Suppressor macrophage (primary cell): ENCODE measurements at places on chromosomes 13 and 19.

- DNase-seq, result peak; percentile 26
Measured at GRCh38 chr19:18657590-18658365, 20.9 kb downstream of the KLHL26 start.

- DNase-seq, result no peak
Measured at GRCh38 chr19:1837222-1837565, 11.1 kb downstream of the REXO1 start.

- DNase-seq, result no peak
Measured at GRCh38 chr13:66748712-66749111, 481.4 kb downstream of the PCDH9 start.

- no peak for DNase-seq
Measured at GRCh38 chr13:98050041-98050466, 92.8 kb upstream of the FARP1 start.

GRCh38 chr13:113650731-113651148 is 7.3 kb downstream of the ATP4B start:
- DNase-seq, result no peak

- no peak for DNase-seq
Measured at GRCh38 chr19:30047432-30047831, 105.4 kb downstream of the URI1 start.

DNA sequence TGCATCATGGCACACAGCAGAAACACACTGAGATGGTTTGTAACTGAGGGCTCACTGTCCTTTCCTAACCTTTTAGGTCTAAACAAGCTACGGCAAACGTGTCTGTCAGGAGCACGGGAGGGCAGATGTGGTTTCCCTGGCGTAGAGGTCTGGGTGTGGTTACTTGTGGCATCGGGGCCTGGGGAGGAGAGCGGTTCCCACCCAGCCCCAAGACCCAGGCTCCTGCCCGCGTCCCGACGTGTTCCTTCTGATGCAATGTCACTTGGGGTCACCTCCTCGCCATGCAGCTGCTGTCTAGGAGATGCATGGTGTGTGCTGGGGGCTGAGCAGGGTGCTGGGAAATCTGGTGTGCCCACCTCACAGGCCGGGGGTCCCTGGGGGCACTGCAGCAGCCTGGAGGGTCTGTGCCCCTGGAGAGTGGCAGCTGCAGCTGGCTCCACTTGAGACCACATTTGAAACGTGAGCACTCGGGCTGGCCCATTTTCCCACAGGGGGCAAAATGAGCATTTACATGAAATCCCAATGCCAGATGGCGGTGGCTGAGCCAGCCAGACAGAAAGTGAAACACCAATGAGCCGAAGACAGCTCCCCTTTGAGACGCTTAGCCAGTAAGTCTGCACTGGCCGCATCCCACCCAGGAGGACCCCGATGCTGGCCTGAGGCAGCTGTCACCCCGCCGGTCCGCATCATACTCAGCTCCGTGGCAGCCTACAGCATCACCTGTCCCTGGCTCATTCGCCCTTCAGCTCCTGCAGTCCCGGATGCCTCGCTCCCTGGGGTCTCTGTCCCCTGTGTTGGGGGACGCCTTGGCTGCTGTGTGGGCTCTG is 22.3 kb upstream of the MYDGF start:
- no peak for DNase-seq

DNA sequence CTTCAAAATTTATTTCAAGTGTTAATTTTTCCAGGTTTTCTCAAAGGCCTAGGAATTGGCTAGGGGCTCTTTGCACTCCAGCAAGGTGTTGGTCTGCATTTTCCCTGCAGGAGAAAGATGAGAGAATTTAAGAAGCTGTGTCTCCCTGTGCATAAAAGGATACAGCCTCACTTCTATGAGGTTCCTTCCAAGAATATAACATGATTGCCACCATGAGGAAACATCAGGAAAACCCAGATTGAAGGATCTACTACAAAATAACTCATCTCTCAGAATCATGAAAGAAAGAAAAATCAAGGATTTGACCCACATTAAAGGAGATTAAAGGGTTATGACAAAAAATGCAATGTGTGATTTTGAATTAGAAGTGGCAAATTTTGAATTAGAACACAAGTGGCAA is 69.9 kb downstream of the RUBCNL start:
- no peak for DNase-seq

GRCh38 chr19:53328967-53329366 is 4.6 kb upstream of the ZNF845 start:
- peak; percentile 19 for DNase-seq

- DNase-seq, result peak; percentile 73
Measured at GRCh38 chr19:56076498-56076897, 44.6 kb downstream of the ZNF787 start.

DNA sequence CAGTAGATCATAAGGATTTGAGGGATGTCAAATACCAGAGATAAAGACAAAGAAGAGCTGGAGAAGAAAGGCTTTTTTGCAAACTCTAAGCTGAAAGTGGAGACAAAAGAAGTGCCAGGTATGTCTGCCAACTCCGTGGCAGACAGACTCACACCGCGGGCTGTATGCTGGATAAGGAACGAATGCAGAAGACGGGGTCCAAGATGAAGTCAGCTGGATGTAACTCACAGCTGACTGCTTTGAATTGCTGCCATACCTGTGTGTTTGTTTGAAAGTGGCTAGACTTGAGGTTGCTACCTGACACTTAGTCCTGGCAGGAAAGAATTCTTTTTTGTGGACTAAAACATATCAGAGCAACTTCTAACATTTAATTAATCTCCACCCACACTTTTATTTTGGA is 398.8 kb downstream of the DLEU7 start:
- no peak for DNase-seq

- DNase-seq, result peak; percentile 17
Measured at GRCh38 chr13:68304286-68304893, 1074.3 kb upstream of the PCDH9 start.

GRCh38 chr19:4473011-4473762 is 1.1 kb downstream of the HDGFL2 start:
- no peak for DNase-seq

GRCh38 chr13:105543742-105544141 is 991.7 kb downstream of the EFNB2 start:
- DNase-seq, result no peak

- DNase-seq, result no peak
Measured at GRCh38 chr19:29271341-29271740, 58.4 kb upstream of the UQCRFS1 start.

GRCh38 chr19:55275851-55276719 is 3.8 kb downstream of the HSPBP1 start:
- DNase-seq, result no peak

DNA sequence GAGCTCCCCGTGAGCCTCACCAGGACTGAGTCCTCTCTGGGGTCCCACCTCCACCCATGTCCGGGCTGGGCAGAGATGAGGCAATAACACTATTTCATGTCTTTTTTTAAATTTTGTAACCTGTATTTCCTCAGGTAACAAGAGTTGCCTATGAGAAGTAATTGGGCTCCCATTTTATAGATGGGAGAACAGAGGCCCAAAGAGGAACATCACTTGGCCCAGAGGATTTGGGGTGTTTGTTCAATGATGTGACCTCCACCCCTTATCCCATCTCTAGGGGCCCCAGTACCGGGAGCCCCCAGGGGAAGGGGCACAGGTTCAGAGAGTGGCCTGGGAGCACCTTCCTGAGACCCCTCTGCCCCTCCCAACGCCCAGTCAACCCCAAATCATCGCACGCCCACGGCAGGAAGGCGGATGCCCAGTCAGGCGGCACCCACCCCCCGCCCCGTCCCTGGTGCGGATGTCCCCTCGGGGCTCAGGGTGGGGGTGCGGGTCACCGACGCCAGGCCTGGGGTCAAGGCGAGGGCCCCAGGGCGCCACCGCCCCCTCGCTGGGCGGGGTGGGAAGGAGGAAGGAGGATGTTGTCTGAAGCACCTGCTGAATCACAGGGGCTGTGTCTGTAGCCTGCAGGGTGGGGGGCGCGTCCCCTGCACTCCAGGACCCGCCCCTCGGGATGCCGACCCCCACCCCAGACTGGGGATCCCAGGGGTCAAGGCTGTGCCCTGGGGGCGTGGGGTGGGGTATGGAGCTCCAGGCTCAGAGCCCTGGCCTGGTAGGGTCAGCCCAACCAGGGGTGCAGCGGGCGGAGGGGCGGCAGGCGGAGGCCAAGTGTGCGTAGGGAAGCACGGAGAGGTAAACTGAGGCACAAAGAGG is 9.0 kb upstream of the CIRBP start:
- peak; percentile 85 for DNase-seq

GRCh38 chr13:110006304-110006703 is 219.9 kb upstream of the IRS2 start:
- DNase-seq, result no peak

GRCh38 chr13:27083183-27083582 is 88.4 kb downstream of the USP12 start:
- no peak for DNase-seq

- no peak for DNase-seq
Measured at GRCh38 chr19:1865172-1866010, 2.0 kb upstream of the KLF16 start.

GRCh38 chr13:48161530-48162179 is 66.8 kb upstream of the MED4 start:
- DNase-seq, result peak; percentile 95

GRCh38 chr19:52567921-52568320 is 2.2 kb upstream of the ZNF701 start:
- no peak for DNase-seq

GRCh38 chr13:49980266-49980665 is 16.6 kb upstream of the TRIM13 start:
- DNase-seq, result no peak

- peak; percentile 78 for DNase-seq
Measured at GRCh38 chr19:47124937-47125668, 5.5 kb upstream of the SAE1 start.

DNA sequence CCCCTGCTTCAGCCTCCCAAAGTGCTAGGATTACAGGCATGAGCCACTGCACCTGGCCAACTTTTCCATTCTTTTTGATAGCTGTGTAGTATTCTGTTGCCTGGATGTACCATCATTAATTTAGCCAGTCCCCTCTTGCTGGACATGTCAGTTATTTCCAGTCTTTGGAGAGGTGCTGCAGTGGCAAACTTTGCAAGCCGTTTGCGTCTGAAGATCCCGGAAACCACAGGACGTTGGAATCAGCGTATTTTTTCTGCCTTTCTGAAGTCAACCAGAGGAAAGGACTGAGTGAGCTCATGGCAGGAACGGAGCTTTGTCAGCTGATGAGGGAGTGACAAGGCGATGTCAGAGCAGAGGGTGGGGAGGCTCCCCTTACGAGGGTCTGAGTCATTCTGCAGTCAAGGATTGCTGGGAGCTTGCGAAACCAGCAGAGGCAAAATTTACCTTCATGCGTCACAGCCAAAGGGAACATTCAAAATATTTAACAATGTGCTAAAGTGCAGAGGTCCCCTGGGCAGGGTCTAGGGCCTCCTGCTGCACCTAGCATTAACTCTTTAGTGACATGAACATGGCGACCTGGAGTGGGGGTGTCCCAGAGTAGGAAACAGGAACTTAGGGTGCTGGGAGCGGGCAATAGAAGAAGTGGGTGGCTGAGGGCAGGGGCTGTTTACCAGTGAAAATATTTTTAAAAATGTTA is 5.6 kb downstream of the C5AR1 start:
- DNase-seq, result peak; percentile 96

DNA sequence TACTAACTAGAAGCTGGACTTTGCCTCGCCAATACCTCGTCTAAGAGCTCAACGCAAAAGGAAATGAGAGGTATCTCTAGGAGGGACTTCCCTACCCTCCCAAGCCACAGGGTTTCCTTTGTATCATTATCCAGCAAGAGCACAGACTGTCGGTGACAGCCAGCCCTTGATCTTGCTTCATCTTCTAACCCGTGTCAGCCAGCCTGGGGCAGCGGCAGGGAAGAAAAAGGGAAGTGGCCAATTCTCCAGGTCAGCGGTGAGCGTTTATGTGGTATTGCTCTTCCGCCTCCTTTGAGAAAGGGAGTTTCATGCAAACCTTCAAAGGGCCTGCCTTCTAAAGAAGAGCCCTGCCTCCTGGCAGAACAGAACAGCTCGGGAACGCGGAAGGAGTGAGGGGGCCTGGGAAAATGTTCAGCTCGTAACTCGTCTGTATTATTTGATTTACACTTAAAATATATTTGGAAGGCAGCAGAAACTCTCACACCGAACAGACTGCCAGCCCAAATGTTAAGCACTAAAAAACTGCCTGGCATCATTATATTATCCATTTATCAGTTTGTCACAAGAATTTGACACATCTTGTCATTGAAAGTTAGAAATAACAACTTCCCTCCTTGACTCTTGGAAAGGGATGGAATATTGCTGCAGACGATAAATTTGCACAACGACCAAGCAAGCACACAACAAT is 41.8 kb downstream of the EFNB2 start:
- peak; percentile 66 for DNase-seq
